NCI-H82 (cell line): ENCODE measurements at places on chromosomes 3 and 15.

DNA sequence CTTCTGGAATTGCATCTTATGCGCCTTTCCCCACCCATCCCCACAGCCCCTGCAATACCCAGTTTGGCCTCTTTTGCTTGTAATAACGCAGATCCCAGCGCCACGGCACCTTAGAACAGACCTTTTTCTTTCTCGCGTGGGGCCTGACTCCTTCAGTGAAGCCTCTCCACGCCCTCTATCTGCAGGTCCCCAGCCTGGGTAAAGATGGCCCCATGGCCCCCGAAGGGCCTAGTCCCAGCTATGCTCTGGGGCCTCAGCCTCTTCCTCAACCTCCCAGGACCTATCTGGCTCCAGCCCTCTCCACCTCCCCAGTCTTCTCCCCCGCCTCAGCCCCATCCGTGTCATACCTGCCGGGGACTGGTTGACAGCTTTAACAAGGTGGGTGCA lies 594 bp downstream of the CRELD1 start:
- DNase-seq = no peak

DNA sequence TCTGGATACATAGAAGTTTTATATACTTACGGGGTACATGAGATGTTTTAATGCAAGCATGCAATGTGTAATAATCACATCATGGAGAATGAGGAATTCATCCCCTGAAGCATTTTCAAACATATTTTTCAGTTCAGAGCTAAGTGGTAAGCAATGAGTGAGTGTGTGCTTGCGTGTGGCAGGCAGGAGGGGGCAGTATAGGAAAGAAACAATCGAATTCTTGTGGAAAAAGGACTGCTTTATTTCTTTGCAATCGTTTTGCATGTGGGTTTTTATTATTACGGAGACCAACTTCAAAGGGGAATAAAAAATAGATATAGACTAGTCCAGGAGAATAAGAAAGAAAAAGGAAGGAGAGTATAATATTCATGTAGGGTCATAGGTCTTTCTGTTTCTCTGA lies 271.6 kb downstream of the CHL1 start:
- DNase-seq = peak; percentile 9

DNA sequence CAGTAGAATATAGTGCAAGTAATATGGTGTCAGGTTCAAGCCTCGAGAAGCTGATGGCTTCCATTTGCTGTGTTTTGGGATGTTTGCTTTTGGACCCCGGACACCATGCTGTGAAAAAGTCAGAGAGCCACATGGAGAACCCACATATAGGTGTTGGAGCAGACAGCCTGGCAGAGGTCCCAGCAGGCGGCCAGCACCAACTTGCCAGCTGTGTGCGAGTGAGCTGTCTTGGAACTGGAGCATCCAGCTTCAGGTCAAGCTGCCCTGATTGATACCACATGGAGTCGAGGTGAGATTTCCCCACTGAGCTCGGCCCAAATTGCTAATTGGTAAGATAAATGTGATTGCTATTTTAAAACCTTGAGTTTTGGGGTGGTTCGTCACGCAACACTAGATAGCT lies 185.7 kb upstream of the TBL1XR1 start:
- no peak for DNase-seq

GRCh38 chr15:81331600-81331999 lies 7.7 kb upstream of the STARD5 start:
- no peak for DNase-seq

GRCh38 chr15:26177816-26178215 lies 314.7 kb upstream of the ATP10A start:
- no peak for DNase-seq

DNA sequence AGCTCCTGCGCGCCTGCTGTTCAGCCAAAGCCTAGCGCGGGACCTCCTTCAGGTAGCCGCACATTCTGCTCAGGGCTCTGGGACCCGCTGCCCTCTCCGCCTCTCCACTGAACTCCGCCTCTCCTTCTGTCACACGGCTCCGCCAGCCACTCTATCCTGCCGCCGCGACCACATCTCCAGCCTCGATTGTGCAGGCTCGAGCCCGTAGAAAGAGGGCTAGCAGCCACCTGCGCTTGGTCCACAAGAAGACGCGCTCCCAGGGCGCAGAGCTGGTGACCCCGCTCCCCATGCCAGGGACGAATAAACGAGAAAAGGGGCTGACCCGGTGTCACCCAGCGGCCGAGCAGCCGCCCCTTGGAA lies 1.1 kb upstream of the VIPR1 start:
- DNase-seq = peak; percentile 58

DNA sequence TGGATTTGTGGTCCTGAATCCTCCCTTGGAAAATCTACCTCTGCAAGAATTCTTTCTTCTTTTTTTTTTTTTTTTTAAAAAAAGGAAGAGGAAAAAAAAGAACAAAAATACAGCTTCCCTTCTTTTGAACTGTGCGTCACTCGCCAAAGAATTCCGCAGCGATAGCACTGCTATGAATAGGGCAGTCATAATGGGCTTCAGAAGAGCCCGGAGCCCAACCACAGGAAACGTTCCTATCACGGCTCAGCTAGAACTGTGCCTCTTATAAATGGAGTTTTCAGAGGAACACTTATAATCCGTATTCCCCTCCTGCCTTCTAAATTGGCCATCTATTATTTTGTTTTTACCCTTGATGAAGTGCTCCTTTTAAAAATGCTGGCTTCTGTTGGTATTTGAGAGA lies 227.7 kb downstream of the ADAMTS17 start:
- DNase-seq = no peak

DNA sequence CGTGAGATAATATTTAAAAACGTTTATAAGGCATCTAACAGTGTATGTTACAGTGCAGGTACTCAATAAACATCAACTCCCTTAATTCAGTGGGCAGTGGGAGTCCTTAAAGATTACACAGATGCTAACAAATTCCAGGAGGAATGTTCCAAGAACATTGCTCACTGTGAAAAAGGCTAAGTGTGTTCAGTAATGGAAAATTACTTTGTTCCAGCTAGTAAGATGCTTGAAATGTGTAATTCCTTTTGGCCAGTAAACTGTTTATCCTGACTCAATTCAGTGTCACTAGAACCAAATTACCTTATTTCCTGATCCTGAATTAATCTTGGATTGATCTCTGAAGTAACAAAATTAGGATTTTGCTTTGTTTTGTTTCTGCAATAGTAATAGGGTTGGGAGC lies 54.2 kb upstream of the SEMA6D start:
- no peak for DNase-seq

GRCh38 chr3:190984502-190985244 lies 122.2 kb upstream of the GMNC start:
- no peak for DNase-seq

DNA sequence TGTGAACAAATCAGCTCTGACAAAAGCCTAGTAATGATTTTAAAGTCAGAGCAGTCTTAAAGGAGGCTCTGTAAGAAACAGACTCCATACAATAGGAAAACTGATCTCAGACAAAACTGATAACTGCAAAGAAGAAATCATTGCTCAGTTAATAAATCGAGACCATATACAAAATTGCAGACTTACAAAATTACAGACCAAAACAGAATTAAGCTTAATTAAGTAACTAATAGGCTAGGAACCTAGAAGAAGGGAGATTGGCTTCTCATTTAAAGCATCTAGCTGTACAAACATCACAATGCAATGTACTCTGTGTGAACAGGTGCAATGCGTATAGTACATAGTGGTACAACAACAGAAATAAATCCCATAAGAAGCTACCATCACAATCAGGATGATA lies 46.3 kb downstream of the ZBTB20 start:
- no peak for DNase-seq

GRCh38 chr15:36364377-36364776 lies 215.0 kb upstream of the CDIN1 start:
- DNase-seq = no peak

DNA sequence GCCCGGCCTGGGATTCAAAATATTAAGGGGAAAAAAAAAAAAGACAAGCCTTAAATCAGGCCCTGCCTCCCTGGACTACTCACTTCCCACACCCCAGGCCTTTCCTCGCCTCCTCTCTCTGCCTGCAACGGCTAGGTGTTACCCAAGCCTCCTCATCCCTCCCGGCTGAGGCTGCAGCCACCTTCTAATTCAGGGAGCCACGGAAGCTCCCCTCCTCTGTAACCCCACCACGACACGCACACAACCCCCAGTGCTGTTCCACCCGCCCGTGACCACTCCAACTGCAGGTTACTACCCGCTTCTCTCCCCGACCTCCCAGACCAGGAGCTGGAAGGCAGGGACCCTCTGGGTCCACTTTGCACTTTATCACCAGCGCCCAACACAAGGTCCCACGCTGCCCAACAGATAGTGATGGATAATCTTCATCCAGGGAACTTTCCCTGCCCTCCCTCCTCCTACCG lies 936 bp downstream of the KIF7 start:
- DNase-seq = no peak

DNA sequence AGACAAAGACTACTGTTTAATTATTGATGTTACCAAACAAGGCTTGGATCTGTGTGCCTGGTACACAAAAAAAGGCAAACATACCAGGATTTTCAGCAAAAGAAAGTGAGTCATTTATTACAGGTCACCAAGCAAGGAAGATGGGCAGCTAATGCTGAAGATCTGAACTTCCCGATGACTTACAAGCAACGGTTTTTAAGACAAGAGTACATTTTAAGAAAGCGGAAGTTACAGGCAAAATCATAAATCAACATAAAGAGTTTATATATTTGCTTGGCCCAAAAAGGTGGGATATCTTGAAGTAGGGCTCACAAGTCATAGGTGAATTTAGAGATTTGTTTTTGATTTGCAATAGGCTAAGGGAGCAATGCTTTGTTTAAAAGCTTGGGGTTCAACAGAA lies 125.4 kb upstream of the SPATA16 start:
- DNase-seq = no peak

DNA sequence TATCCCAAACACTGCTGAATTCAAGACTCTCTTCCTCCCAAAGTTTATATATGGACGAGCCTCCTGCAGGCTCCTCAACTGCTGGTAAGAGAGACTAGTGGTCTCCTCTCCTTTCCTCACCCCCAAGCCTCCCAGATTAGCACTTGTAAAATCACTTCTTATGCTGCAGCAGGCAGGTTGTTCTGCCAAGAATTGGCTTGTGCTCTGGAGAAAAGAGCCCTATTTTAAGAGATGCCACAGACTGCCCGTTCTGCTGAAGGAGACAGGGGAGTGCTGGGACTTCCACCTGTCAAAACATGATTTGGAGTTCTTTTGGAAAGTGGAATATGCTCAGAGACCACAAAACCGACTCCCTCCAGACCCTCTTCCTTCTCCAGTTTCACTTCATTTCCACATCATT lies 230.9 kb upstream of the EIF1B start:
- no peak for DNase-seq

GRCh38 chr3:146861262-146861661 lies 256.1 kb upstream of the PLSCR5 start:
- no peak for DNase-seq

DNA sequence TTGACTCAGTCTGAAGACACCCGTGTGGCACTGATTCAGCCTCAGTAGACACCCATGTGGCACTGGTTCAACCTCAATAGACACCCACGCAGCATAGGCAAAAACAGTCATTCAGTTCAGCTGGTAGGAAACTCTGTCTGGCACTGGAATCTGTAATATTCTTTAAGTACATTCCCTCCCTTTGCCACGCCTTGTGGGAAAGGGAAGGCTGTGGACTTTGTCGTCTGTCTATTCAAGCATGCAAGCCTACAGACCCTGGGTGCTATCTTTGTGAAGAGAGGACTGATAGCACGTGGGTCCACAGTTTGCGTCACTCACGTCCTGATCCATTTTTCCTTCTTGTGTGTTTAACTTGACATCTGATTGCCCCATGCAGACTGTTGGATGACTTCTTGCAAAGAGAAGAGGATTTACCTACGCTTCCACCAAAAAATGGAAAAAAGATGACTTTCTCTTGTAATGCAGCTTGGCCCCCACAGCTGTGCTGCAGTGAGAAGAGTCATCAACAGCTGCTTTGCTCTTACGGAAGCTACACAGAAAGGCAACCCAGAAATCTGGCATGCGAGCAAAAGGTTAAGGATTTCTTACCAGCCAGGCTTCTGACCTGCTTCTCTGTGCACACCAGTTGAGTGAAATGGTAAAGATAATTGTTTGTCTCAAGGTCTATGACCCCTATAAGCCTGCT lies 278.1 kb downstream of the ULK4 start:
- DNase-seq = no peak

GRCh38 chr3:51269466-51269865 lies 115.6 kb upstream of the MANF start:
- DNase-seq = peak; percentile 4

DNA sequence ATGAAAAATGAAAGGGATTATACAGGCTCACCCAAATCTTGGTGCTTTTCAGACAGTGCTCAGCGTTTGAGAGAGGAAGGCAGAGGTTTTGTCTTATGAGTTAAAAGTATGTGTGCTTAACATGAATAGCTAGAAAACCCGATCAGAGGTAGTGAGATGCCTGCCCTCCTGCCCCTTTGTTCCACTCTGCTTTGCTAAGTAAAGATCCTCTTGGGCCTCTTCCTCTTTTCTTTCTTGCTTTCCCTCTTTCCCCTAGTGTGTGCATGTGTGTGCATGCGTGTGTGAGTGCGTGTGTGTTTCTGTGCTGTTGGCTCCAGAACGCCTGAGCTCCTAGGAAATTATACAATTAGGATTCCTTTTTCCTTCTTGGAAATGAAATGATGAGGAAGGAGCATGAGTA lies 261.3 kb upstream of the NR2E3 start:
- DNase-seq = no peak

GRCh38 chr3:158110658-158111018 lies 749 bp downstream of the RSRC1 start:
- no peak for DNase-seq

DNA sequence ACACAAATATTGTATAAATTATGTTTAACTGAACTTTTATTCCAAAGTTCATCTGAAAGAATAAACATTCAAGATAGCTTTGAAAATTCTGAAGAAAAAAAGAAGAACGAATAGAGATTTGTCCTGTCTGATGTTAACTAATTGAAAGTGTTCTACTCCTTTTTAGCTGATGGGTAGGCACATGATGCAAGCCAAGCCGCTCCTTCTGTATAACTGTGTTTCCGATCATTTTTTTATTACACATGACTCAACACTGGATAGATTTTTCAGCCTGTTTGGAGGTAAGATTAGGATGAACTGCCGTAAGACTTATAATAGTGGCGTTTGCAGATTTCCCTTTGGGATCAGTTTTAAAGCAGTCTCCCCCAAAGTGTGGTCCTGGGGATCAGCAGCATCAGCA lies 19.0 kb downstream of the NSUN3 start:
- DNase-seq = no peak

DNA sequence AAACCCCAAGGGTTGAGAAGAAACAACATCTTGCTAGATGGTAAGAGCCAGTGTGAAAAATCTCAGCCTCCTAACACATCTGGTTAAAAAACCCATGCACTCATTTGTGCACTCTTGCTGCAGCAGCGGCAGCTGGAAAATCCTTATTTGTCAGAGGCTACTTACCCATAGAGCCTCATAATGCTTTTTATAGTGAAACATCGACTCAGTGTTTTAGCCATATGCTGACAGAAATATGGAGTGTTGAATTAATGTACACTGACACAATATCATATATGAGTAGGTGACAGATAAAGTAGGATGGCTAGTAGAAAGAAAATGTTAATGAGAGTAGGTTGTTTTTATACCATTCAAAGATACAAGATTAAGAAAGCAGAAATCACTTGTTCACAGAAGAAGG lies 13.0 kb downstream of the SLC9A9 start:
- no peak for DNase-seq
